GM23248 (cell line): ENCODE measurements at places on chromosomes 16 and 17.

DNA sequence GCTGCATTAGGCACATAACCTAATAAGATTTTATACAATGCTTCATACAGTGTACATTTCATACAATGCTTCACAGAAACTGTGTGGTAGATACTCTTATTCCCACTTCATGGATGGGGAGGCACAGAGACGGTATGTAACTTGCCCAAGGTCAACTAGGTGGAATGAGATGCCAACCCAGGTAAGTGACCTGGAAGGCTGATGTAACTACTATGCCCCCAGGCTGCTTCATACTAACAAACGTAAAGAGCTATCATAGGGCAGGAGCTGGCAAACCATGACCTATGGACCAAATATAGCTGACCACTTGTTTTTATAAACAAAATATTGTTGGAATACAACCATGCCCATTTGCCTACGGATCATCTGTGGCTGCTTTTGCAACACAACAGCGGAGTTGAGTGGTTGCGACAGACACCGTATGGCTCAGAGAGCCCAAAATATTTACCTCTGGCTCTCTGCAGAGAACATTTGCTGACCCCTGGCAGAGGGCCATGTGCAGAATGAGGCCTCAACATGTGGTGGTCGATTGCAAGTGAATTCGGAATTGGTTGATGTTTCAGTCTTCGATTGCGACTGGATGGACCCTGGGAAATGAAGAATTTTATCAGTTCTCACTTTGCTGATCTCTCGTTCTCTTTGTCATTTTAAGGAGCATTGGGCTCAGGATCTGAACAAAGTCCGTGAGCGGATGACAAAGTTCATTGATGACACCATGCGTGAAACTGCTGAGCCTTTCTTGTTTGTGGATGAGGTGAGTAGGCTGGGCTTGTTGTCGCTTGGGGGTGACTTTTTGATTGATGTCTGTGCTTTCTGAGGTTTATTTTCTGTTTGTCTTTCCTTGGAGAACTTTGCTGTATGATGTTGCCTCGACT lies 109.7 kb downstream of the PLCG2 start:
- DNase-seq = no peak

- DNase-seq = peak; percentile 97
These were observed 136.7 kb downstream of the XYLT1 start for GRCh38 chr16:17334096-17334495.

DNA sequence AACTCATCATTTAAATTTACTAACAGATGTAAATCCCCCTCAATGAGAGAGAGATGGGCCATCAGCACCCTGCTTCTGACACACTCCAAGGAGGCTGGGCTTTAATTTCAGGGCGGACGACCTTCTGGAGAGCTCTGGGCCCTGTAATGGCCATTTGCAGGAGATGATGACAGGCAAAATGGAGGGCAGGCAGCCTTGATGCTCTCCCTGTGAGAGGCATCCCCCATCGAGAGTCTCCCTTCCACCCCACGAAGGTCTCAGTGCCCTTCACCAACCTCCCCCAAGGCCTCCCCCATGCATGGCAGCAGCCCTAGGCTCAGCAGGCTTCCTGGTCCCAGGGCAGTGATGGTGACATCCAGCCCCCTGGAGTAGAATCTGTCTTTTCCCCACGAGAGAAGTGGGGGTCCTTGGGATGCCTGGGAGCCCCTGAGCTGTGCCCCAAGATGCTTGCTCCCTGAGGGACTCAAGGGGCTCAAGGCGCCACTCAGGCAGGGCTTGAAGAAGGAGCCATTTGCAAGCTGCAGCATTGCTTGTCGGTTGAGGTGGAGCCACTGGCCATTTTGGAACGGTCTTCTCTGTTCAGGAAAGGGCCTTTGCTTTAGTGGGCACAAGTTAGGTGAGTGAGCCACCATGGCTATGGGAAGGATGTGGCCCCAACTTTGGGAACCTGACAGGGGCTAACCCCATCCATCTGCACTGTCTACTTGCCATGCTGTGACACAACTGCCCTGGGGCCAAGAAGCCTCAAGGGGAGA lies 82.6 kb downstream of the C16orf78 start:
- no peak for DNase-seq

GRCh38 chr17:7129311-7129710 lies 14.7 kb upstream of the ASGR2 start:
- DNase-seq = no peak

GRCh38 chr16:72128701-72129100 lies 35.1 kb downstream of the DHX38 start:
- DNase-seq = no peak

GRCh38 chr17:72234985-72235384 lies 114.2 kb downstream of the SOX9 start:
- no peak for DNase-seq

DNA sequence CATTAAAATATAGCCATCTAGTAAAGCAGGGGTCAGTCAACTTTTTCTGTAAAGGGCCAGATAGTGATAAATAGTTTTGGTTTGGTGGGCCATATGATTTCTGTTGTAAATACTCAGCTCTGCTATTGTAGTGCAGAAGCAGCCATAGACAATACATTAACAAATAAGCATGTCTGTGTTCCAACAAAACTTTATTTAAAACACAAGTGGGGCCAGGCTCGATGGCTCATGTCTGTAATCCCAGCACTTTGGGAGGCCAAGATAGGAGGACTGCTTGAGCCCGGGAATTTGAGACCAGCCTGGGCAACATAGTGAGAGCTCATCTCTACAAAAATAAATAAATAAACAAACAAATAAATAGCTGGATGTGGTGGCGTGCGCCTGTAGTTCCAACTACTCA lies 60.8 kb upstream of the TANC2 start:
- DNase-seq = no peak

DNA sequence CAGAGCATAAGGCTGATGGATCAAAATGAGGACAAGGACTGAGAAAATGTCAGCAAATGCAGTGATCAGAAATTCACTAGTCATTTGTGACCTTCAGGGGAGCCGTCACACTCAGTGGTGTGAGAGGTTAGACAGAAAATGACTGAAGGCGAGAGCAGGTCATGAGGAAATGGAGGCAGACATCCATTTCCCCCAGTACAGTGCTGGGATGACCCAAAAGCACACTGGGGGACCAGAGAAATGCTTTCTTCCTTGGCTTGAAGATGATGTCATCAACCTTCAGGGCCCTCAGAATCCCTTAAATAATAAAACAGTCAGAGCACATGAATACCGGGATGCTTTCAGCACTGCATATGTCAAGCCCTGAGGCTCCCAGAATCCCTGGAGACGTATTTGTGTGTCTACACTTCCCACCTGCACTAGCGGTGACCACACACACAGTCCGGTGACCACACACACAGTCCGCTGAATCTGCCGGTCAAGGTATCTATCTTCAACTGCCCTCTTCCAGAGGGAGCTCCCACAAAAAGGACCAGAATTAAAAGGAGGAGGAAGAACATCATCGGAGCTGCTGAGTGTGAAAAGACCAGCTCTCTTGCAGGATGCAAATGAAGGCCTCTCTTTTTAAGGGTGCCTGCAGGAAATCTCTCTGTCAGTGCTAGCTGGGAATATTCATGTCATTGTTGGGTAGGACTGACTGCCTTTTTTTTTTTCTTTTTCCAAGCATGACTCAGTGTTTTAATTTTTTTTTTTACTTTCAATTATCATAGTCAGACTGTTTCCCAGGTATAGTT lies 8.2 kb downstream of the UBE2O start:
- peak; percentile 55 for DNase-seq

- DNase-seq = no peak
These were observed 312.2 kb upstream of the MAF start for GRCh38 chr16:79912592-79913310.

GRCh38 chr17:81329927-81330883 lies 35.1 kb upstream of the SLC38A10 start:
- peak; percentile 24 for DNase-seq

GRCh38 chr17:36665417-36665816 lies 64.0 kb downstream of the MRM1 start:
- no peak for DNase-seq
